ENCODE measurements at places on chromosomes 12 and 14. TPM values are rescaled to one million over a fixed set of nuclear protein-coding genes. Genes with fewer than 3 reads are reported as not detected.

Gene COCH
- polyA plus RNA-seq = 2.2 TPM

Gene TAS2R50
- 0.04 TPM for polyA plus RNA-seq

Gene SLCO1C1
- 5.7 TPM for polyA plus RNA-seq

Gene TMEM132D
- polyA plus RNA-seq = 0.55 TPM

Gene FMNL3
- 10.2 TPM for polyA plus RNA-seq

Gene KRT77
- polyA plus RNA-seq = 0.42 TPM

Gene CD69
- 12.3 TPM for polyA plus RNA-seq

Gene OVCH1
- polyA plus RNA-seq = 0.28 TPM

- DNase-seq = peak; percentile 49
Observed at GRCh38 chr12:65323070-65323469, 44.6 kb downstream of the MSRB3 start.

- DNase-seq = no peak
Observed at GRCh38 chr12:57840726-57841125, 5.8 kb downstream of the CTDSP2 start.

GRCh38 chr12:107509421-107509820 lies 176.2 kb upstream of the PWP1 start:
- DNase-seq = no peak

DNA sequence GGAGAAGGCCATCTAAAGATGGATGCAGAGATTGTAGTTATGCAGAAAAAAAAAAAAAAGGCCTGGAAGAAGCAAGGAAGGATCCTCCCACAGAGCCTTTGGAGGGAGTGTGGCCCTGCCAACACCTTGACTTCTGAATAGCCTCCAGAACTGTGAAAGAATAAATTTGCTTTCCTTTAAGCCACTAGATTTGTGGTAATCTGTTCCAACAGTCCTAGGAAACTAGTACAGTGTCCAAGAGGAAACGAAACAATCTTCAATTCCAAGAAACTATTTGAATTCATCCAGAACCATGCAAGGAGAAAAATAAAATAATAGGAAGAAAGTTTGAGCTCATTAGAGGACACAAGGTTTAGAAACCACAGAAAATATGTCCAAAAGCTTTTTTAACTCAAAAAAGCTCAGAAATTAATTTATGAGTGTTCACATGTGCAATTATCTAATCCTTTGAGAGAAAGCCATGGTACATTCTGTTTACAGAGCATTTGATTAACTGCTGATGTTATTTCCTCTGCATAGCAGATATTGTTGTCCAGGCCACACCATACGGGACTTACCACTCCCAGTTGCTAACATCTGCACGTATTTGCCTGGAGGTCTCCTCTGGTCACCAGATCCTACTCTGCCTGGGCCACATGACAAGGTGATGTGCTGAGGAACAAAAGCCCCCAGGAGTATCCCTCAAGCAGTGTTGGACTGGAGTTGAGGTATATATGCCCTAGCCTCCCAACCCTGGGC lies 30.0 kb upstream of the STAB2 start:
- DNase-seq = no peak

- DNase-seq = no peak
Observed at GRCh38 chr14:84704601-84705000, 825.3 kb upstream of the FLRT2 start.

DNA sequence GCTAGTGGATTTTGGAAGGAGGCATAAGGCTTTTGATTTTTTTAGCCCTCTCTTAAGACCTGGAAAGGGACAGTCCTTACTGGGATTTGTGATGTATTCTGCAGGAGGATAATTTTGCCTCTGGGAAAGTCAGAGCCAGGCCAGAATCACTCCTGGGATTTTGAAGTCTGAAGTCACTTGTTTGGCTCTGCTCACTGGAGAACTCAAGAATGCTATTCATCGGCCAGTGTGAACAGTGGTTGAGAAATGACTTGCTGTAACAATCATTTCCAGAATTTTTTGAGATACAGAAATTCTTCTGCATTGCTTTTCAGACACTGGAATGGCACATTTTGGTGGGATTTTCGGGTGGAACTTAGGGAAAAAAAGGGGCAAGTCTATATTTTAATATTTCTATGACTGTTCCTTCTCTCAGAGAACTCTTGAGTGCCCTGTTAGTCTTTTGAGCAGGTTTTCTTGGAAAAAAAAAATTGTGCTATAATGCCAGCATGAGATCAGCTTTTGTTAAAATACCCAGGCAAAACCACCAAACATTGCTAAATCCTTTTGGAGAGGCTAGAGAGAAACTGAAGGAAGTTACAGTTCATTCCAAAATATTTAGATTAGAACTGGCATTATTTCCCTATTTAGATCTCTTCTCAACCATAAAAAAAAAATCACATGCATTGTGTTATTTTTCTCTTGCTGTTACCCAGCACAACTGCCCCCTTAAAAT lies 26.1 kb upstream of the BHLHE41 start:
- DNase-seq = no peak

- DNase-seq = no peak
Observed at GRCh38 chr14:74221741-74222140, 17.5 kb upstream of the VSX2 start.

- no peak for DNase-seq
Observed at GRCh38 chr12:22536346-22536945, 7.9 kb downstream of the C2CD5 start.

GRCh38 chr14:95835121-95835730 lies 41.4 kb upstream of the TUNAR start:
- no peak for DNase-seq

DNA sequence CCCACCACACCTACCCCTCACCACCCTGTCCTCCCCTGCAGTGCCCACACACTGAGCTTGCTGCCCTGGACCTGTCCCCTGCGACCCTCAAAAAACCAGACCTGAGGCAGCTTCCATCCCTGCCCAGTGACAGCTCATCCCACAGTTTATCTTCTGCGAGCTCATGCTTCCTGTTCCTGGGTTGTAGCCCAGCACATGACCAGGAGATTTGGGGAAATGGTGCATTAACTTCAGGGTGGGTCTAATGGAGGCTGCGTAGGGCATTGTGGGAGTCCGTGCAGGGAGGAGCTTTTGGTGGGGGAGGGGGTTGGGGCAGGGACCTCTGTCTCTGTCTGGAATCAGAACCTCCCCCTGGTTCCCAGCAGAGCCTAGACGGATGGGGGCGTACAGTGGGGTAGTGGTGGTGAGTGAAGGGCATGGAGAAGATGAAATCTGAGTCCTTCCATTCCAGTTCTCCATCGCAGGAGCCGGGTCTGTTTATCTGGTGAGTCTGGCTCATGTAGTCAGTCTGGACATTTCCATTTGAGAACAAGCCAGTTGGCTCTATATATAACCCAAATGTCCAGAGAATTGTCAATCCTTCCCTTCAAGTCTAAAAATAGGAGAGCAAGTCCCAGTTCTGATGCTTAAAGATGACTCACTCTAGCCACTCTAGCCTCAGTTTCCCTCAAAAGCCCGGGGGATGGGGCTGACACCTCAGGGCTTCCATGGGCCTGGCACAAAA lies 270.9 kb downstream of the CACNA1C start:
- no peak for DNase-seq

DNA sequence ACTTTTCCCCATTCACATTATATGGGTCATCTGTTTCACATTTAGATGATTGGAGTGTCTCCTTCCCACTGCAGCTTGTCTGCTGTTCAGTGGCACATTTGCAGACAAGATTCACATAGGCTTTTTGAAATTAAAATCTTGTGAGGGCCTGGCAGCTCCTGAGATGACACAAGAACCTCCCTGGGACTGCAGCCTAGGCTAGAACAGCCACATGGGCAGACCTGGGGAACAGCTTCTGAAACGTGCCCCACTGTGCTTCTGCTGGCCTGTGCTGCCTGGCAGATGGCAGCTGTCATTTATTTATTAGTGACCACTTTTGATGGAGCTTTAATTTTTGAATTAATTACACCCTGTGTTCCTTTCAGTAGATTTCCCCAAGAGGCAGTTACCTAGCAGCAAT lies 137.4 kb downstream of the GRIP1 start:
- no peak for DNase-seq

DNA sequence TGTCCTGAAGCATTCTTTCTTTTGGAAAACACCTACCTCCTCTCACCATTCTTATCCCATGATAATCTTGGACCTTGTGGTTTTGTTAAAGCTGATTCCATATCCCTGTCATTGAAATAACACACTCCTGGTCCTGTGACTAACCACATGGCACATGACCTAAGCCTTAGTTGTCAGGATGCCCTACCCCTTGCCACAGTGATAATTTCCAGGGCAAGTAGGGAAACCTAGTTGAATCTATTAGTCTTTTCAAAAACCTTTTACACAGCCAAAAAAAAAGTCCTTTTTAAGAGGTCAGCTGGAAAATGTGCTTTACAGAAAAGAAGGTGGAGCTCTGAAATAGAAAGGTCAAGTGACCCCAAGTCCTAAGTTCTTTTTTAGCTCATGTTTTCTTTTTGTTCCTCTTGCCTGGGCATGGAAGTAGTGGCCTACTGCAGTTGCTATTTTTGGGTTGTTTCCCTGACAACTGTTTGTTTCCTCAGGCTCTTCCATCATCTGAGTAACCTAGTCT lies 608.4 kb downstream of the LRFN5 start:
- DNase-seq = no peak

DNA sequence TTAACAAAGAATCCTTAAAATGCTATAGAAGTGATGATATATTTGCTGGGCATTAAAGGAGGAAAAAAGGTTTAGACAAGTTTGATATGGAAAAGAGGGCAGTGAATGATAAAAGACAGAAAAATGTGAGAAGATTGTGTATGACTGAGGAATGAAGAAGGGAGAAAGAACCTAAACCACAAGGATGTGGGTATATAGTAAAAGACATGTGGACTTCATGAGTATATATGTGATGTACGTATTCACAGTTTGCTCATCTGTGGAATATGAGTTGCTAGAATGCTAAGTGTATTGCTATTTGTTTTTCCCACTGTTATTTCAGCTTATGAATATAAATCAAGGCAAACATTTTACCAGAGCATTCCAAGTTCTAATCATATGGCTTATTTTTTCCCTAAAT lies 2.1 kb upstream of the SLC16A7 start:
- DNase-seq = no peak

DNA sequence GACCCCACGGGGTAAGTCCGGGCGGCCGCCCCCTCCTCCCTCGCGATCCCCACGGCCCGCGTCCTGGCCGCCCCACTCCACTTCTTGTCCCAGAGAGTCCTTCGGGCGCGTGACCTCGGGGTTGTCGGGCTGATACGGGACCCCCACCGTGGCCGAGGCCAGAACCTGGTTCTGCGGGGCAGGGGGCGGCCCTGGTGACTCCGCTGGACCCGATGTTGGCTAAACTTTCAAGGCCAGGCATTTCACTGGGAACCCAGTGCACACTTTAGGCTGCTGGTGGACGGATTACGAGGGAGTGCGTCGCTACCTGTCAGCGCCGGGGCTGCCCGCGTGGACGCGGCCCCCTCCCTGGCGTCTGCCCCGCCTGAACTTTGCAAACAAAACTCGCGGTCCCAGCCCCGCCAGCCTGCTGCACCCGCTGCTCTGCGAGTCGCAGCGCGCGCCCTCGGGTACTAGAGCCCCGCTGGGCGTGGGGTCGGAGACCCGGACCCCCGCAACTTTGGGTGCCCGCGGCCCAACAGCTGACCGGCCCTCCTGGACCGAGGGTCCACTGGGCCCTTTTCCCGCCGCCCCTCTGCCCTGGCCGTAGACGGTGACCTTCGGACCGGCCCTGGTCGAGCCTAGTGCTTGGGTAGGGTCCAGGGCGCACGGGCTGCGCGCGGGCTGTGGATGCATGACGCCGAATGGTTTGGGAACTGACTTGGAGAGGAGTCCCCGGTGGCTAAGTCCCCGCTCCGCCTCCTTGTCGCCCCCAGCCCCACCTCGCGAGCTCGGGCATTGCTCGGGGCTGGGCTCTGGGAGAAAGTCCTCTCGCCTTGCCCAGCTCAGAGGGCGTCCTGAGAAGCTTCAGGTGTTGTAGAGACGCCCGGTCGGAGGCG lies 624 bp downstream of the RIN3 start:
- DNase-seq = peak; percentile 69

DNA sequence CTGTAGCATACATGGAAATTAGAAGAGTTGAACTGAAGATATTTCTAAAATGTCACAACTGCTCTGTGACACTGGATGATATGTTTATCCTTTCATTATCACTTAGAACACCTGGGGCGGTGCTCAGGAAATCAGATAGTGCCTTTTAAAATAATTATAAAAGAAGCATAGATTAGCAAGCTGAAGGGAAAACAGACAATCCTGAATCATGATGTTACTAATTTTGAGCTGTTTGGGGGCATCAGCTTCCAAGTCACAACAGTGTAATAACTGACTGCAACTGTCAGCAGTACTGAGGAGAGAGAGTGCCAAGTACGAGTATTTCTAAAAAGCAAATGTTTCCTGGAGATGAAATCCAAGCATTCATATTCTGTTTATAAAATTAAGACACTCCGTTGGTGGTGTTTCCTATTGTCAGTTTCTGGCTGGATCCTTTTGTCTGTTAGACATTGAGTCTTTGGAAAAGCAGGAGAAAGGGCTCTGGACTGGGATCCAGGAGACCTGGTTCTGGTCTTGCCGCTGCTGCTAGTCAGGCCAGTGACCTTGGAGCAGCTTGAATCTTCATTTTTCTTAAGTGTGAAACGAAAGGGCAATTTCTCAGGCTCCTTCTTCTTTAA lies 380.1 kb downstream of the EGLN3 start:
- DNase-seq = no peak

GRCh38 chr12:71804505-71804904 lies 35.1 kb upstream of the TBC1D15 start:
- no peak for DNase-seq

DNA sequence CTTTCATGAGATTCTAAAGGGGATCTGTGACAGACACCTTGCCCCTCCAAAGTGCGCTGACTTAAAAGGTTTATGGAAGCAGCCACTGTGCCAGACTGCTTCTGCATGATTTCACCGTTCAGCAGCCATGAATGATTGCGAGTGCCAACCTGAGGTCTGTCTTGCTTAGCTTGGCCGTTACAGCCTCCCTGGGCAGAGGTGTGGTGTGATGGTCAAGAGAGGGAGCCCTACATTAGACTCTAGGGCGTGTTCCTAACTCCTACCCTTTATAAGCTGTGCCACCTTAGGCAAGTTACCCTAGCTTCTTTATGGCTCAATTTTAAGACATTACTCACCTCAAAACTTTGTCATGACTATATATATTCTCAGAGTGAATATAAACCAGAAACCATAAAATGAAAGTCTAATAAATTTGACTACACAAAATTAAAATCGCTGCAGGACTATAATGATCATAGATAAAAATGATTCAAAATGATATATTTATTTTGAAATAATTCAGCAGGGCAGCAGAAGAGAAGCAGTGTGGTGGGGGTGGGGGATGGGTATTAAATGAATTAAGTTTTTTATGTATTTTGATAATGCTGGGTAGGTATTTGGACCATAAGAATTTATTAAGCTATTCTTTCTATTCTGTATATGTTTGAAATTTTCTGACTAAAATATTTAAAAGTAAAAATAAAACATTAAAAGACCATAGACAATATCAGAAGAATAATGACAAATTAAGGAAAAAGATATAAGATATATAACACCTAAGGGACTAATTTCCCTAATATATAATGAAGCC lies 47.7 kb upstream of the MBIP start:
- DNase-seq = no peak

- DNase-seq = no peak
Observed at GRCh38 chr12:77003914-77004313, 61.5 kb downstream of the E2F7 start.

GRCh38 chr12:97380440-97380839 lies 82.2 kb upstream of the RMST start:
- DNase-seq = no peak

Data from large intestine (tissue), 12 donors.